ENCODE measurements at places on chromosomes 2 and 18. TPM values are rescaled to one million over a fixed set of nuclear protein-coding genes. Genes with fewer than 3 reads are reported as not detected.

DNA sequence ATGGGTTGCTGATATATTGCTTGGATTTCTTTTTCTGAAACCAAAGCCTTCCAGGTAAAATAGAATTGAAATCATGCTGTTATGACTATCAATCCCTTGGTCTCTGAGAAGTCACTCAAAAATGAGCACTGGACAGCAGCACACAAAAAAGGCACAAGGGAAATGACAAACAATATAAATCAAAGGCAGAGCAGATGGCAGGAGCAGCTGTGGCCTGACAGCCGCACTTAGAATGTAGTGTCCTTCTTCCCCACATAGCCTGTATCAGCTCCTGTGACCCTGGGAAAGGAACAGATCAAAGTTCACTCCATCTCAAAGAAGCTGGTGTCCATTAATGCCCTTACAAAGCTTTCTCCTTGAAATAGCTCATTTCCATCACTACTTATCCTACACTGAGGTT is 326.7 kb downstream of the SUCLG1 start:
- H3K4me3 ChIP-seq, result no peak overlapping the region
- H3K36me3 ChIP-seq, result no peaks in the 10 kb centered on the region
- no peak overlapping the region for H3K27ac ChIP-seq
- H3K4me1 ChIP-seq, result no peaks in the 10 kb centered on the region
- no peaks in the 10 kb centered on the region for H3K27me3 ChIP-seq
- DNase-seq, result no peak

DNA sequence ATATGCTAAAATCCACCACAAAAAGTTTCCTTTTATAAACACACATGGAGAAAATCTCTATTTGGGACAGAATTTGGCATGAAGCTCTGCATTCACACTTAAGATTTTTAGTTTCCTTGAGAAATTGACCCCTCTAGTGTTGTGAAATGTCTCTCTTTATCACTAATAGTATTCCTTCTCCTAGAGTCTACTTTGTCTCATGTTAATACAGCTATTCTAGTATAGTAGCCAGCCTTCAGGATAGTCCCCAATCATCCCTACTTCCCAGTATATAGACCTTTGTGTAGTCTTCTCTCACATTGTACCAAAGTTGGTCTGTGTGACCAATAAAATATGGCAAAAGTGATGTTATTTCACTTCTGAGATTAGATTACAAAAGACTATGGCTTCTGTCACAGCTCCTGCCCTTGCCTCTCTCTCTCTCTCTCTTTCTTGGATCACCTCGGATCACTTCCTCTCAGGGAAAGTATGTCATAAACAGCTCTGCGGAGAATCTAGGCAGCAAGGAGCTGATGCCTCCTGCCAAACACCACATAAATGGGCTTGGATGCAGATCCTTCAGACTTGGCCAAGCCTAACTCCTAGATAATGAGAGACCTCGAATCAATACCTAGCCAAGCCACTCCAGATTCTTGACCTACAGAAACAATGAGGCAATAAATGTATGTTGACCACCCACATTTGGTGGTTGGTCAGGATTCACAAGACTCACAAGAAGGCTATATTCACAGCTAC is 59.7 kb upstream of the NABP1 start:
- peaks cover 20% of the 10 kb centered on the region for H3K4me1 ChIP-seq
- no peak overlapping the region for H3K4me3 ChIP-seq
- H3K27ac ChIP-seq, result peak overlapping the region; percentile 49

DNA sequence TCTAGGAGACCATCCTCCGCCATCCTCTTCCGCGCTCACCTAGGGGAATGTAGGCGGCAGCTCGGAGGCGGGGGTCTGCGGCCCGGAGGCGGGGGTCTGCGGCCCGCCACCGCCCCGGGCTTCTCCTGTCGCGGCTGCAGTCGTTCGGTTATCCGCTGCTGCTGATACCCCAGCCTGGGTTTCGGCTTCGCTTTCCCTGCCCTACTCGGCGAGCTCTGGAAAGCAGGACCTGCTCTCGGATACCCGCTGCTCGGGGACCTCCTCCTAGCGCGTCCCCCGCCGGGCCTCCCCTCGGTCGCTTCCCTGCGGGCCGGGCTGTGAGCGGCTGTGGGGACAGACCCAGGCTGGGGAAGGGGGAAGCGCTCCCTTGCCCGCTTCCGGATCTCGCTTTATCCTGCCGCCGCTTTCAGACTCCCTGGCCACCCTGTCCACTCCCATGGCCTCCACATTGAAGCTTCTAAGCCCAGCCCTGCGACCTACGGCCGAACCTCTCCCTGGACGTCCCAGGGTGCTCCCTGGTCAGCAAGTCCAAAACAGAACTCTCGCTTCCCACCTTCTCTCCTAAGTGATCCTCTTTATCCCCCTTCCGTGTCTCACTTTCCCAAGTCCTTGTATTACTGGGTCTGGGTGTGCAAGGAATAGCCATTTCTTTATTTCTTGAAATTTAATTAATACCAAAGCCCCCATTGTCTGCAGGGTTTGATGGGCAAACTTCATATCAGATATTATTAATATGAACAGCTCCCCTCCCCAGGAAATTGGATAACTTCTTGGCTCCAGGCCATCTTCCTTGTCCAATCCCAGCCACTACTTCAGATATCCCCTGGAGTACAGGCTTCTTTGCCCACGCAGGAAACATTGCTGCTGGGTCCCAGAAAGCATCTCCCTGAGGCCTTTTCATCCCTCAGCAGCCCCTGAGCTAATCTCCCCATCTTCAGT is 769 bp downstream of the FKBP1B start:
- no peak overlapping the region for H3K27ac ChIP-seq
- H3K27me3 ChIP-seq, result peaks cover 2% of the 10 kb centered on the region
- DNase-seq, result no peak

GRCh38 chr2:34159901-34160300 is 560.8 kb upstream of the FAM98A start:
- H3K27ac ChIP-seq, result no peak overlapping the region
- H3K4me1 ChIP-seq, result no peaks in the 10 kb centered on the region
- no peaks in the 10 kb centered on the region for H3K27me3 ChIP-seq
- no peak overlapping the region for H3K4me3 ChIP-seq
- DNase-seq, result no peak

DNA sequence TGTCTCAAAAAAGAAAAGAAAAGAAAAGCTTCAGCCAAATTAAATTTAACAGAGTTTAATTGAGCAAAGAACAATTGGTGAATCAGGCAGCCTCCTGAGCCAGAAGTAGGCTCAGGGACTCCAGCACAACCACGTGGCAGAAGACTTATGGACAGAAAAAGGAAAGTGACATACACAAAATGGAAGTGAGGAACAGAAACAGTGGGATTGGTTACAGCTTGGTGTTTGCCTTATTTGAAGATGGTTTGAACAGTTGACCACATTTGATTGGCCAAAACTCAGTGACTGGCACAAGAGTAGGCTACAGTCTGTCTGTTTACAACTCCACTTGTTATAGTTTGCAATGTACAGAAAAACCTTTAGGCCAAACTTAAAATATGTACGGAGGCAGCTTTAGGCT is 83.1 kb downstream of the SOCS6 start:
- DNase-seq, result no peak
- H3K27ac ChIP-seq, result no peak overlapping the region
- H3K4me1 ChIP-seq, result no peaks in the 10 kb centered on the region
- no peaks in the 10 kb centered on the region for H3K36me3 ChIP-seq

DNA sequence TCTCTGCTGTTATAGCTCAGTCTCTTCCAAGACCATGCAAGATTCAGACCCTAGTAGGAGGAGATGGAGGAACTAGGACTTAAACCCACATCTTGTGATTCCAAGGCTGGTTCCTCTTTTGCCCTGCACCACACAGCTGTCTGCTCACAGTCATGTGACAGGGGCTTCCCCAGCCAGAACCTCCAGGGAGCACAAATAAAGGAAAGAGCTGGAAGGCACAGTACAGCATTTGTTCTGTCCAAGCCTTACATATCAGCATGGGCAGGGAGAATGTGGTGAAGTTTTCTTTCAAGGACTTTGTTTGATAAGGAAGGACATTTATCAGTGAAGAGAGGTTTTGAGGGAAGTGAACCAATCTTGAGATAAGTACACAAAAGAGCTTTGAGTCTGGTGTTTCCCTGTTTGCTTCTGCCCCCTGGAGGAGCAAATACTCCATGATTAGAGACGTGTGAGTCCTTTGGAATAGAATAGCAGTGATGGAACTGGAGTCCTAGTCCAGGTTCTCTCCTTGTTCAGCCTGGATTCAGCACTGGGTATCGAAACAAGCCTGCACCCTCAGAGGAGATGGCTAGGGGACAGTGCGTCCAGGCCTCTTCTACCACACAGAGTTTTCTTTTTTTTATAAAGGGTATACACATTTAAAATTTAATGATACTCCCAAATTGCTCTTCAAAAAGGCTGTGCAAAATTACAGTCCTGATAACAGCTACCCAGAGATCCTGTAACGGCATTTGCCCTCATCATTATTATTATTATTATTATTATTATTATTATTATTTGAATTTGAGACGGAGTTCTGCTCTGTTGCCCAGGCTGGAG is 24.6 kb upstream of the CASP10 start:
- DNase-seq, result peak; percentile 74
- H3K4me1 ChIP-seq, result peaks cover 14% of the 10 kb centered on the region
- no peak overlapping the region for H3K4me3 ChIP-seq

DNA sequence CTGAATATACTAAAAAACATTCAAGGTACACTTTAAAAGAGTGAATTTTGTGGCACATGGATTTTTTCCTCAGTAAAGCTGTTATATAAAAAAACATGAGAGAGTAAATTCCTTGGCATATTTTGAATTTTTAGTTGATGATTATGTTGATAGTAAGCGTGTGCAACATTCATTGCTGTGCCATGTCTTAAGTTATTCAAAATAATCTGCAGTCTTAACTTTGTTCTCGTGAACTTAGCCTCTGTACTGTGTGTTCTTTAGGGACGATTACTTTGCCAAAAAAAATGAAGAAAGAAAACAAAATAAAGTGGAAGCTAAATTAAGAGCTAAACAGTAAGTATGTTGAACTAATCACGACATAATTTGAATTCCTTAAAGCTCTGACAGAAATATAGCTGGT is 9.6 kb downstream of the SSB start:
- H3K4me1 ChIP-seq, result peaks cover 12% of the 10 kb centered on the region
- no peak overlapping the region for H3K27ac ChIP-seq
- H3K36me3 ChIP-seq, result peaks cover 50% of the 10 kb centered on the region
- DNase-seq, result no peak

DNA sequence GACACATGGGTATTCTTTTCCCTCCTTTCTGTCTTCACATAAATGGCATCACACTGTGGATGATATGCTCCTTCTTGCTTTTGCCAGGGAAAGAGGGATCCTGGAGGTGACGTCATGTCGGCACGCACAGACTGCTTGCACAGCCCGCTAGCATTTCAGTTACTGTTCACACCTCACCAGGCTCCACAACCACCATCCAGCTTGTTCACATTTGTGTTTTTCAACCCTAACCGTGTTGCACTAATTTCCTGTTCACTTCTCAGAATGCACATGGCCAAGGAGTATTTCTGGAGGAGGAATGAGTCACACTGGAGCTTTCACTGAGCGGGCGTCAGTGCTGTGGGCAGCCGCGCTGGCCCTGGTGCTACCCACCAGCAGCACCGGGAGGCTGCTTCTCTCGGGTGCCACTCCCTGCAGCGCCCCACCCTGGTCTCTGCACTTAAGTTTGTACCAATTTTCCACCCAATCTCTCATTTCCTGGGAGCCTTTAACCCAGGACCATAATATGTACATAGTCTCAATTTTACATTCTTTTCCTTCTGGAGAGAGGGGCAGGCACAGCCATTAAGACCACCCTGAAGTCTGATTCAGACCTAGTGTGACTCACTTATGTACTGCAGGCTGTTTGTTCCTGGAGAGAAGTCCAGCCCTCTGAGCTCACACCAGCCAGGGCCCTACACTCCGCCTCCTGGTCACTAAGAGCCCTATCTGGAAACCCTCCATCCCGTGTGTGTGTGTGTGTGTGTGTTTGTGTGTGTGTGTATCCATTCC is 65.1 kb downstream of the MBP start:
- peak overlapping the region; percentile 60 for H3K4me3 ChIP-seq
- DNase-seq, result peak; percentile 91
- H3K36me3 ChIP-seq, result peaks cover 76% of the 10 kb centered on the region
- peak overlapping the region; percentile 100 for H3K27ac ChIP-seq
- H3K4me1 ChIP-seq, result peaks cover 100% of the 10 kb centered on the region

- H3K36me3 ChIP-seq, result peaks cover 2% of the 10 kb centered on the region
- no peak overlapping the region for H3K4me3 ChIP-seq
- H3K27me3 ChIP-seq, result peaks cover 2% of the 10 kb centered on the region
These were observed 272.2 kb upstream of the ID2 start for GRCh38 chr2:8409461-8410260.

- H3K4me1 ChIP-seq, result no peaks in the 10 kb centered on the region
- H3K4me3 ChIP-seq, result no peak overlapping the region
- H3K27me3 ChIP-seq, result no peaks in the 10 kb centered on the region
- H3K36me3 ChIP-seq, result no peaks in the 10 kb centered on the region
These were observed 11.7 kb upstream of the MYO1B start for GRCh38 chr2:191233533-191233932.

DNA sequence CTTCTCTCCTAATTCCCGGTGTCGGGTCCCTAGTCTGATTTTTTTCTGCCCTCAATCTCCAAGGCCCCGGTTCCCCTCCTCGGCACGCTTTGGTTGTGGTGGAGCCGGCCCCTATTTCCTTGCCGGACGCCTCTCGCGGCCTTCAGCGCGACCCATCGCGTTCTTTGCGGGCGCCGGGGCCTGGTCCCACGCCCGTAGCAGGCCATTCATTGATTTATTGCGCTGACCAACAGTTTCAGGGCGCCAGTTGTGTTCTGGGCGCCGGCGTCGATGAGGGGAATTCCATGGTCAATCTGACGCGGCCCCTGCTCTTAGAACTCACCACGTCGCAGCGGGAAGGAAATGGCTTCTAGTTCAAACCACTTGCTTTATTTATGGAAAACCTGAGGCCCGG is 396 bp downstream of the CNOT9 start:
- peaks cover 61% of the 10 kb centered on the region for H3K4me1 ChIP-seq
- peak overlapping the region; percentile 99 for H3K27ac ChIP-seq
- peaks cover 46% of the 10 kb centered on the region for H3K36me3 ChIP-seq
- DNase-seq, result peak; percentile 74

- DNase-seq, result no peak
- peaks cover 21% of the 10 kb centered on the region for H3K27me3 ChIP-seq
- no peaks in the 10 kb centered on the region for H3K4me1 ChIP-seq
- H3K4me3 ChIP-seq, result no peak overlapping the region
These were observed 33.7 kb upstream of the RBBP8 start for GRCh38 chr18:22899421-22899820.

- no peak overlapping the region for H3K4me3 ChIP-seq
- H3K4me1 ChIP-seq, result peaks cover 14% of the 10 kb centered on the region
- H3K27me3 ChIP-seq, result no peaks in the 10 kb centered on the region
These were observed 279.0 kb upstream of the STON1 start for GRCh38 chr2:48250943-48251342.

FEV gene
- not detected for total RNA-seq

NPHP1 gene
- 0.61 TPM for total RNA-seq

HOXD13 gene
- not detected for total RNA-seq

NYAP2 gene
- not detected for total RNA-seq

SKOR2 gene
- total RNA-seq, result not detected

SIGLEC15 gene
- total RNA-seq, result not detected

FAM237A gene
- total RNA-seq, result not detected

KIAA2012 gene
- 0.05 TPM for total RNA-seq
